ENCODE measurements at places on chromosomes 2 and 18.

DNA sequence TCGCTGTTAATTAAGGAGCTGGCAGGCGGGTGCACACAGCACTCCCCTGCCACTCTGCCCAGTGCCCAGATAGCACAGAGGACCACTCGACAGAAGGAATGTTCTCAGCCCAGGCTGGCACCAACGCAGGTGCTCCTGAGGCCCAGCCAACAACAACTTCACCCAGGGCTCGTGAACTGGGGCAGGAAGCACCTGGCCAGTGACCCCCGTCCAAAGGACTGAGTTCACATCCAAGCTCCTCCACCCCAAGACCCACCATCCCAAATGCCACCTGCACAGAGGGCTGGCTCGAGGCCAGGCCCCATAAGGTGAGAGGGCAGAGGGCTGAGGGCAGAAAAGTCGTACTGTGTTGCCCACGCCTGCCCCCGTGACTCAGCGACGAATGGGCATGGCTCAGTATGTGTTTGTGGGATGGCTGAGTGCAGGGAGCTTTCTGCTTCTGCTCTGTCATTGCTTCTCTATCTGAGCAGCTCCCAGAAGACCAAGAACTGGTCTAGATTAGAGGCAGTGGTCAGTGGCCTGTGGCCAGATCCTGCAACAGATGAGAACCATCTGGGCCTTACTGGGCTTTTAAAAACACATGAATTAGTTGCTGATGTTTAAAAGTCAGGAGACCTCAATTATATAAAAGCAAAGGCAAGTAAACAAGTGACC, 68.4 kb downstream of the POLR1A start:
- peak; percentile 46 for DNase-seq

- DNase-seq = no peak
Observed at GRCh38 chr2:239253264-239253663, 147.6 kb downstream of the HDAC4 start.

DNA sequence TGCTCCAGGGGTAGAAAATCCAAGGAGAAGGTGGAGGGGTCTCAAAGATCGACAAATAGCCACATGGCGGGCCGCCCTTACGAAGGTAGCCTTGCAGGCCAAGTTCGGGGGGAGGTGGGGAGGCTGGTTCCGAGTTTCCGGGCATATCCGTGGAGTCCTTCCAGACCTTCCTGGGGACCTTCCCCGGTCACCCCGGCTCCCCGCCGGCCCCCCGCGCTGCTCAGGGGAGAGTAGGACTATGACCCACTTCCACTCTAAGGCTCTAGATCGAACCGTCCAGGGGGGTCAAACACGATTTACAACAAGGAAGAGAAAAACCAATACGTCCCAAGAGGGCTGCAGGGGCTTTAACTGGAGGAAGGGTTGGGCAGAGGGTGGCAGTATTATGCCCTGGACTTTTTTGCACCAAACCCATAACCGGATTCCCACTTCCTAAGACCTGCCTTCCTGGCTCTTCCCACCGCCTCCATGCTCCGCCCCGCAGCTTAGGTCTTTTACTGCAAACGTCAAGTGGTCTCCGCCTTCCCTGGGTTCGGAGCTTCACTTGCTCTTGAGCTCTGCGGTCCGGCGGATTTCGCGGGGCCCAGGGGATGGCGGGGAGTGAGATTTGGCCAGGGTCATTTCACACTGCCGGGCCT, 779 bp upstream of the LYPD6 start:
- peak; percentile 81 for DNase-seq

DNA sequence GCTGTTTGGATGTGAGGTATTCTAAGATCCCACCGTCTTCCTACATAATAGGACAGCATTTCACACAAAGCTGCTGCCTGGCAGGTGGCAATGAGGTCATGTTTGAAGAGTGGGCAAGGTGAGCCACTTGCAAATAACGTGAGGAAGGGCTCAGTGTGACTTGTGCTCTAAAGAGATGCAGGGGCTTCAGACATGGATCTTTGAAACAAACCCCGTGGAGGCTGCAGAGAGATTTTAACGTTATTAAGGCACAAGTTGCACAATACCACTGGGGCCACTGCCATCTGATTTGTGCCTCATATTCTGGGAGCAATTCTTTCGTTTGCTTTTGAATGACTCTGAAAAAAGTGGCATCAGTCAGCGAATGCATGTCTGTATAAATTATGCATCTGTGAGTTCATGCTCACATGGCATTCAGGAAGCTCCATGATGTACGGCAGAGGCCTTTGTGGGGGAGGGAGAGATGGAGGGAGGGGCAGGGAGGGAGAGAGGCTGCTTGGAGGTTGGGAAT, 362.0 kb downstream of the SOX11 start:
- DNase-seq = no peak

GRCh38 chr2:28231110-28231631, 161.5 kb upstream of the FOSL2 start:
- DNase-seq = peak; percentile 33

DNA sequence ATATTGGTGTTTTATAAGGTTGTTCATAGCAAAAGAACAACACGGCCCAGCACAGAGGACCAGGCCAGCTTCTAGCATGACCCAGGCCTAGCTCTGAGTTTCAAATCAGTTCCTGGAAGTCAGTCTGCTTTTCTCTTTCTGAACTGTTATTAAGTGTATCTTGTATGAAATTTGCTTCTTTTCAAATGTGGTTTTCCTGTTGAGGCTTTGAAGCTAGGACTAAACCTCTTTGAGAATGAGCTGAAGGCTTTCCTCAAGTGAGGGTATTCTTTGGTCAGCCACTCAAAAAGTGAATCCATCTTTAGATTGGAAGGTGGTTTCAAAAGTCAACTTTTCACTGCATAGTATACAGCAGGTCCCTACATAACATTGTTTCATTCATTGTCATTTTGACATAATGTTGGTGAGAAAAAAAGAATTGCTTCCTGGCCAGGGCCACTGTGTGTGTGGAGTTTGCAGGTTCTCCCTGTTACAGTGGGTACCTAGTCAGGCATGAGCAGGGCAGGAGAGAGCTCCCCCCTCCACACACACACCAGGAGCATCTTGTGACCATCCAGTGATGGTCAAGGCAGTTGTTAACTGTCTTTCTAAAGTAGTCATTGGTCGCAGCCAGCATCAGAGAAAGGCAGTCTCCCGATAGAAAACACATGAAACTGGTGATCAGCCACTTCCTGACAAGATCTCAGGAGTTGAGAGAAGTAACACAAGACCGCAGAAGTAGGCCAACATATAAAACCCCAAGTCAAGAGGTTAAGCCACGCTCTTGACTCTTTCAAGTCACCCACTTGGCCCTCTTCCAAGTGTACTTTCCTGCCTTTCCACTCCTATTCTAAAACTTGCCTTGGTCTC, 6.7 kb upstream of the ACAA2 start:
- no peak for DNase-seq

DNA sequence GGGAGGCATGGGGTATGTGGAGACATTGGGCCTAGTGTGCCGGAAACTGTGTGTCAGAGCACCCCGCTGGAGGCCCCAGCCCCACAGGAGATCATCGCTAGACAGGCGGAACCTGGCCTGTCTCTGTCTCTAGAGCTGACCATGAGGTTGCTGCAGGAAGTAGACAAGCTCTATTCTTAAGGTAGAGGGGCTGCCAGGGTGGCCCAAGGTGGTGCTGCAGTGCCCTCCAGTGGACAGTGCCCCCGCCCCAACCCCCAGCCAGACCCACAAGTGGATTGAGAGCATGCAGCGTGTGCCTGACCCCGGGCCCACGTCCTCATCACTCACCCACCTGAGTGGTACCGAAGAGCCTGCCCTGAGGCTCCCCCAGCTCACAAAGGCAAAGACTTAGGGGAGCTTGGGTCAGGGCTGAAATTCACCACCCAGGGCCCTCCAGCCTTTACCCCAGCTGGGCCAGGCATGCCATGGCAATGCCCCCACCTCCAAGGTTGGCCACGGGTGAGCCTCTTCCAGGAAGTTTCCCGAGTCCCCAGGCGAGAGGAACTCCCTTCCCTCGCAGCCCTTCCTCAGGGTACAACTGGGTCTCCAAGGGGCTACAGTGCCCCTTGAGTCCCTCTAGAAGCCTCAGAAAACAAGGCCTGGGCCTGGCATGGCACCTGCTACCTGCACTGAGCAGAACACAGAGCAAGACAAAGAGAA, 155.0 kb downstream of the TTC32 start:
- DNase-seq = no peak

DNA sequence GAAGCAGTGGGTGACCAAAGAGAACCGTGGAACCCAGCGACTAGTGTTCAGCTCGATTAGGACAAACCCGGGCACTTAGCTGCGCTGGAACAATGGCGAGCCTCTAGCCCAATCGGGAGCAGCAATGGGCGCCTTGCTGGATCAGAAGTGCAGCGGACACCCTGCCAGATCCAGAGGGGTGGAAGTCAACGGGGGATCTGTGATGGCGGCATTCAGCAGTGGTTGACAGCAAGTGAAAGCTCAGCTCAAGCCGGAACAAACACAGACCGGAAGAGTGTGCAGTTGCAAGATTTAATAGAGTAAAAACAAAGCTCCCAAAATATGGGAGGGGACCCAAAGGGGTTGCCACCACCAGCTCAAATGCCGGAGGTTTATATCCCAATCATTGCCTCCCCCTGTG, 478.7 kb upstream of the REG3G start:
- no peak for DNase-seq

DNA sequence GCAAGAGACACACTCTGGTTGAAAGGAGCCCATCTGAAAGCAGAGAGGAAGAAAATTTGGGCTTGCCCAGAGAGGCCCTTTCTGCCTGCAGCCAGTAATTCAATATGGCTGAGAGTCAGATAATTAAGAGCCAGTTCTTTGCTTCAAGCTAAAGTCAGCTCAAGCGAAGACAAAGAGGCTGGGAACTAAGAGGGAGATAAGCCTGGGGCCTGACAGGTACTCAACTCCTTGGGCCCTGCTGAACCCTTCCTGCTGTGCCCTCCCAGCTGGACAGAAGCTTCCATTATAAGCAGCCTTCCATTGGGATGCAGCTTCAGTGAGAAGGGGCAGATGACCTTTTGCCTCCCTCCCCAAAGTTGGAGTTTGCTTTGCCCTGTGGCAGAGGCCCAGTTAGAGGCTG, 12.0 kb downstream of the FBXO41 start:
- DNase-seq = no peak

GRCh38 chr2:152718909-152719645, 657 bp downstream of the ARL6IP6 start:
- peak; percentile 87 for DNase-seq

GRCh38 chr18:57589161-57589560, 2.7 kb upstream of the FECH start:
- no peak for DNase-seq

Measured in epithelial cell of esophagus (primary cell).